ENCODE measurements at places on chromosomes 3 and 15.

- no peak for DNase-seq
Observed at GRCh38 chr3:140715035-140715434, 37.2 kb downstream of the TRIM42 start.

GRCh38 chr3:20480786-20481365, 294.9 kb upstream of the SGO1 start:
- no peak for DNase-seq

GRCh38 chr3:54755756-54756155, 172.1 kb downstream of the LRTM1 start:
- DNase-seq = no peak

- DNase-seq = no peak
Observed at GRCh38 chr3:97810779-97811390, 10.9 kb upstream of the CRYBG3 start.

DNA sequence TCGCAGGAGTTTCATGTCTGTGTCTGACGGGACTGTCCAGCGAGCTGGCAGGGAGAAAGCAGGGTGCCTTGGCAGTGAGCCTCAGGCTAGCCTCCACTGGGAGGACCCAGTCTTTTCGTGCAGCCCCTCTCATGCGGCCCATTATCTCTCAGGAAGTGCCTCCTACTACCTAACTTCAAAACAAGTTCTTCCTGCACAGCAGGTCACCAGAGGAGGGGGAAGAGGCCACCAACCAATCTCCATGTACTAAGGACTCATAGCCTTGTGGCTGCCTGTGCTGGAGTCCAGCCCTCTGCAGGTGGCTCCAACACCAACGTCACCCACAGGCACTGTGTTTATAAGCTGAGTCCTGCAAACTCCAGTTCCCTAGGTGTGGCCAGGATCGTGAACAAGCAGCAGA, 4.8 kb downstream of the VIPR1 start:
- DNase-seq = no peak

- DNase-seq = no peak
Observed at GRCh38 chr15:99708563-99708962, 24.7 kb downstream of the LYSMD4 start.

DNA sequence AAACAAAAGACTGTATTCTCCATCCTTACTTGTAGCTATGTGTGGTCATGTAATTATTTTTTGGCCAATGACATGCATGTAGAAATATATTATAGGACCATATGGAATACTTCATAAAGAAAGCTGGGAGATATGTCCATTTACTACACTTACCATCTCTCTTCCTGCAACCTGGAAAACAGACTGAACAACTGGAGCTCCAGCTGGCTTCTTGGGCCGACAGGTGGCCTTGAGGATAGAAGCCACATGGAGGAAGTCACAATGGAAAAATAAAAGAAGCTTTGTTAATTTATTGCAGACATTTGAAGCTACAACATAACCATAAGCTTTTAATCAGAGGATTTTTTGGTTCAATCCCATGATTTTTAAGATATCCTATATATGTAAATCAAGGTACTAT, 167.9 kb upstream of the CBLB start:
- DNase-seq = no peak

GRCh38 chr15:51846066-51846462, 16.6 kb downstream of the TMOD3 start:
- DNase-seq = no peak

- DNase-seq = no peak
Observed at GRCh38 chr3:73685061-73685460, 60.3 kb upstream of the PDZRN3 start.

DNA sequence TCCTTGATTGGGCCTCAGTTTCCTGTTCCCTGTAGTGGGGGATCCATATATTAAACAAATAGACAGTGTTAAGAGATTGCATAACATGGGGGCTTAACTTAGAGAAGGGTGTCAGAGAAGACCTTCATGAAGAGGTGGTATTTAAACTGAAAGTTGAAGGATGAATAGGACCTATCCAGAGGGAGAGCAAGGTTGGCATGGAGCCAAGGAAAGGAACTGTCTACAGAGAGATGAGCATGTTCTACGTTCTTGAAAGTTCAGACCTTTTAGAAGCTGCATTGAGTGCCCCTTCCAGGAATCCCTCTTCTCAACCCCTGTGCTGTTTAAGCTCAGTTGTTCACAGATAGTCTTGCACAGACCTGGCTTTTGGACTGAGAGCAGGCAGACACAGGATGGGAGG, 2.4 kb downstream of the HTD2 start:
- no peak for DNase-seq

DNA sequence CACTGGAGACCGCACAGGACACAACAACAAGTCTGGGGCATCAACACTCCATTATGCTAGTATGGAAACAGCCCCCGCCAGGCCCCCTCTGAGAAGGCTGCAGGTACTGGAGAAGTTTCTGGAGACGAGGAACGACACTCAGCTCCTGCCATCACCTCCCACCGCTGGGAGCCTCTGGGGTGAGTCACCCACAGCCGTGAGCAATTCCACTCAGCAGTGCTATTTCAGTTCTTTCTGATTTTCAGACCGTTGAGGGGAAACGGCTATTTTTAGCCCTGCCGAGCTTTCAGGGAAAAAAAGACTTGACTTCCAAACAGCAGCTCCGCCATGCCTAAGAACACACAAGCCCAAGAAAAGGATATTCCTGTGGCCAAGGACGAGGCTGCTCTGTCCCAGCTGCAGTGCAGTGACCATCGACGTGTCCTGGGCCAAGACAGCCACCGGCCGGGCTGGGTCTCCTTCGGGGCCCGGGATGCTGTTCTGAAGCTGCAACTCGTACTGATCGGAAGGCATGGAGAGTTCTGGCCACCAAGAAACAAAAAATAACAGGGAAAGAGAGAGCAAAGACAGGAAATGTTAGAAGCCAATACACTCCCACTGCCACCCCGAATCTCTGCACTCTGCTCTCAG, 40.8 kb downstream of the NUP210 start:
- no peak for DNase-seq

GRCh38 chr3:37494216-37494615, 319.8 kb upstream of the LRRFIP2 start:
- no peak for DNase-seq

DNA sequence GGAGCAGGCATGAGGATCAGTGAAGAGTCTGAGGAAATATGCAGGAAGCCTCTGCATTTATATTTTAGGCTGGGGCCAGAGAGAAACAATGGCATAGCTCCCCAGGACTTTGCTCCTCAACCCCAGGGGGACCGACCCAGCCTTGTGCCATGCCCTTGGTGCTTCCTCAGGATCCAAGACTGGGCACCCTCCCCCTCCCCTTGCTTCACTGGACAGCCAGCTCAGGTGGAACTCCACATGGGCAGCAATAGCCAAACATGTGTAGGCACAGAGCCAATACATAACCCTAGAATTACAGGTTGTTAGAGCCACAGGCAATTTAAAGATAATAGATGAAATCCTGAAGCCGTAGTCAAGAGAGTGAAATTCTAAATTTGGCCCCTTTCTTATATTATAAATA, 73.0 kb upstream of the ETV5 start:
- DNase-seq = no peak

DNA sequence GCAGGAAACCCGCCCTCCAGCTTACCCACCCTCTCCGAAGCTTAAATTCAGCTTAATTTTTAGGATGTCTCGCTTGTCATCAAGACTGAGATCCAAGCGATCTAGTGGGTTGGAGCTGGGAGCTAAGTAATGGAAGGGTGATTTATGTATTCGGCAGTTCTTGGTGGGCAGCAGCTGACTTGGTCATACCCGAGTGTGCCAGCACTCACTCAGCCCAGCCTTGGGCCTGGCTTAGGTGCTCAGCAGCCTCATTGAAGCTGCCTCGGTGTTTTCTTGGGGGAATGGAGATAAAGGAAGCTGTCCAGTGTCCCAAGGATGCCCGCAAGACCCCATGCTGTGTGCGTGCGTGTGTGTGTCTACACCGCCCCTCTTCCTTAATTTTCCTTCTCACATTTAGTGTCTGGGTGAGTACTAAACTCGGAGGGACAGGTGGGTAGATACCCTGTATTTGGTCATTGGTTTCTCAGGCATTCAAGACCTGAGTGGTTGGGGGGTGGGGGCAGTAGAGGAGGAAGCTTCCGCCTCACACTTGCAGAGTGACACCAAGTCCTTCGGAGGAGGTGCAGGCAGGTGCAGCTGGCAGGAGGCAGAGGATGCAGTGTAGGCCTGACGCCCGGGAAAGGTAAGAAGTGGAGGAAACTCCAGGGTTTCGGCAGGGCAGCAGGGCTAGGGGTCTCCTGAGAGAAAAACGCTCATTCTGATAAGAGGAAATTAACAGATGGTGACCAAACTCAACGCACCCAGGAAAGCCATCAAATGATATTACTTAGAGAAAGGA, 92.8 kb downstream of the PCSK6 start:
- no peak for DNase-seq

DNA sequence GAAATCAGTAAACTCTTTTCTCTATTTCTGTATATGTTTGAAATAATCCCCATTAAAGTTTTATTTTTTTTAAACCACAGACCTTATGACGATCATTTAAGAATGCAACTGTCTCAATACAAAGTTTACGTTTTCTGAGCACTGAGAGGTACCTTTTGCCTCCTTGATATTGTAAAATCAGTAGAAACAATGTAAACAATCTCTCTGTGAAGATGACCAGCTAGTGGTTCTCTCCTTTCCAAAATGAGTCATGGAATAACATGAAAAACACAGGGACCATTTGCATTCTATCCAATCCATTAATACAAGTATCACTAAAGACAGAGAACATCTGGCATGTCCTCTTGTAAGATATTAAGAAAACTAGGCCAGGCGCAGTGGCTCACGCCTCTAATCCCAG, 48.8 kb downstream of the RAD18 start:
- DNase-seq = no peak

DNA sequence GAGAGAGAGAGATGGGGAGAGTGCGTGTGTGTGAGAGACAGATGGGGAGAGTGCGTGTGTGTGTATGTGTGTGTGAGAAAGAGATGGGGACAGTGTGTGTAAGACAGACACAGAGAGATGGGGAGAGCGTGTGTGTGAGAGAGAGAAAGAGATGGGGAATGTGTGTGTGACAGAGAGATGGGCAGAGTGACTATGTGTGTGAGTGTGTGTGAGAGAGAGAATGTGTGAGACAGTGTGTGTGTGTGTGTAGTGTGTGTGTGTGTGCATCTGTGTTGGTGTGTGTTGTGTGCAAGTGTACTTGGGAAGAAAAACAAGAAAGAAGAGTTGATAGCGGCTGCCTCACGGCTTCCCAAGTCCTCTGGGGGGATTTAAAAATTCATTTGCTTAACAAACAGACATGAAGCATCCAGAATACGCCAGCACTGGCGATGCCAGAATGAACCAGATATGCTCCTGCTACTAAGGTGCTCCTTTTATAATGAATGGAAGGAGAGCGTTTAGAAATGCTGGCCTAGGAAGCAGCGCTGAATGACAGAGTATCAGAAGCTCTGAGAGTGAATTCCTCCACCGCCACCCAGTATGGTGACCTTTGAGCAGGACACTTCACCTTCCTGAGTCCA, 186.1 kb upstream of the TSC22D2 start:
- no peak for DNase-seq

GRCh38 chr3:166472015-166472414, 634.8 kb upstream of the BCHE start:
- DNase-seq = no peak

GRCh38 chr3:138914870-138915502, 32.0 kb downstream of the FOXL2 start:
- no peak for DNase-seq

GRCh38 chr3:171829841-171830517, 13.2 kb upstream of the TMEM212 start:
- no peak for DNase-seq

DNA sequence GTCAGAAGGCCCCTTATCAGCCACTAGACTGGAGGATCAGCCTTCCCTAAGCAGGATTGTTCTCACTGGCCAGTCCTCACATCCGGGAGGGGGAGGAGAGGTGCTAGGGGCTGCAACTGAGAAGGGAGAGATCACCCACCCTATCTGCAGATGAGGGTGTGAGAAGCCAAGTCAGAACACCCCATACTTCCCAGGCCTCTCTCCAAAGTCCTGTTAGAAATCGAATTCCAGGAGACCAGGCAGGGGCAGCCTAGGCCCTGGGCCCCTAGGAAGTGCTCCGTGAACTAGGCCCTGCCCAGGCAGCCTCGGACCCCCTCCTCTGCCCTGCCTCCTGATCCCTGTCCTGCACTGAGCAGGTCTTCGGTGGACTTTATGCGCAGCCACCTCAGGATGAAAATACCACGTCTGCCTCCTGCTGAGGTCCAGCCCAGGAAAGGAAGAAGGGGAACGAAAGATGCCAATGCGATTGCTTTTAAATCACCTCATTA, 933 bp downstream of the DZIP1L start:
- DNase-seq = no peak

DNA sequence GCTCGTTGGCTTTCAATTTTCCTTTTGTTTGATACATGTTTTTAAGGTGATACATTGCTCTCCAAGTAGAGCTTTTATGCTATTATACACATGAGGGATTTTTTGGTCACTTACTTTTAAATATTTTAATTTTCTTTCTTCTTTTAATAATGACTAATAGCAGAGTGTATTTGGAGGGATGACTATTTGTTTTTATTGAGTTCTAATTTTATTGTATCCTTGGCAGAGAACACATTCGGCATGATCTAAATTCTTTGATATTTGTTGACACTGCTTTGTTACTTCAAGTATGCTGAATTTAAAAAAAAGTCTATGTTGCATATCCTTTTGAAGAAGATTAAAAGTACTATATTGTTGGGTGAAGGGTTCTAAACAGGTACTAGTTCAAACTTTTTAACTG, 149.9 kb upstream of the PDZRN3 start:
- DNase-seq = no peak

- DNase-seq = no peak
Observed at GRCh38 chr15:60546744-60547143, 67.8 kb upstream of the ICE2 start.

Measured in stimulated activated CD8-positive, alpha-beta memory T cell treated with anti-CD3 and anti-CD28 coated beads, Interleukin-2, amount 100 ng/mL, for 1 hour (primary cell).